NB4 (cell line): ENCODE measurements at places on chromosomes 3 and 15.

- DNase-seq = no peak
Observed at GRCh38 chr15:85762039-85762755, 32.5 kb downstream of the KLHL25 start.

DNA sequence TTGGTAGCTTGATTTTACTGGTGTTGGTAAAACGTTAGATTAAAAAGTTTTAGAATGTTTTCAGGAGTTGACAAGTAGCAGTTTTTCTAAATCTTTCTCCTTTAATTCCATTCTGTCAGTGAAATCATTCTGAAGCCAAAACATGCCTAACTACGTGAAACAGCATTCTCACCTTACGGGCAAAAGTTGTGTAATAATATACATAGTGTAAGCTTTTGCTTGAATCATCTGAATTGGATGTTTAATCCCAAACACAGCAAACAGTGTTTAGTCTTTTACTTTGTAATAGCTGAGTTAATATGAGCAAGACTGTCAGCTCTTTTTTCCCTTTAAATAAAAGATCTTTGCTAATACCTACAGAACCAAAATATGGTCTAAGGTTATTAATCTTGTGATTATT is 100.6 kb downstream of the CYP19A1 start:
- DNase-seq = no peak

DNA sequence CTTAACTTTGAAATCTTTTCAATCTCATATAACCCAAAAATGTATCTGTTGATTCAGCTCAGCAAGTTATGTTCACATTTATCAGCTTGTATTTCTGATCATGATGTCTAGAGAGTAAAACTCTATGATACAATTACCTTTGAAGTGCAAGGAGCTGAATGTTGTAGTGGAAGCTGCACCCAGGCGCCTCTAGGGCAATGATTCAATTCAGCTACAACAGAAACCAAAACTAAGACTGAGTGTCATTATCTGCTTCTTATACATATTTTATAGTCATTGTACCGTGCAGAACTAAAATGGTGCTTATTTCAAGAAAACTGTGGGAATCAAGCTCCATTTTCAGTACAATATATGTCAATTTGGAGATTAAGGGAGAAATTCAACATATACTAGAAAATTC is 1237.5 kb downstream of the ZPLD1 start:
- no peak for DNase-seq

- peak; percentile 51 for DNase-seq
Observed at GRCh38 chr3:5126586-5126985, 4.5 kb downstream of the ARL8B start.

DNA sequence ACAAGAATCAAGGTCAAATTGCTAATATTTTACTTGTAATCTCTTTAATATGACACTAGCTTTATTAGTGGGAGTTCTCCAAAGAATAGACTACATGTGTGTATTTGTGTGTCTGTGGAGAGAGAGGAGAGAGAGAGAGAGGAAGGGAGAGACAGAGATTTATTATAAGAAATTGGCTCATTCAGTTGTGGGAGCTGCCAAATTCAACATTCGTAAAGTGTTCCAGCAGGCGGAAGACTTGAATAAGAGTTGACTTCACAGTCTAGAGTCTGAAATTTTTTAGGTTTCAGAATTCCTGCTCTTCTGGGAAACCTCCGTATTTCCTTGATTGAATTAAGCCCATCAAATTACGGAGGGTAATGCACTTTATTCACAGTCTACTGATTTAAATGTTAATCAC is 4.7 kb upstream of the CLDN1 start:
- no peak for DNase-seq

- DNase-seq = peak; percentile 40
Observed at GRCh38 chr3:193826159-193826795, 233.3 kb downstream of the OPA1 start.

- no peak for DNase-seq
Observed at GRCh38 chr3:120280026-120280425, 5.0 kb downstream of the GPR156 start.

DNA sequence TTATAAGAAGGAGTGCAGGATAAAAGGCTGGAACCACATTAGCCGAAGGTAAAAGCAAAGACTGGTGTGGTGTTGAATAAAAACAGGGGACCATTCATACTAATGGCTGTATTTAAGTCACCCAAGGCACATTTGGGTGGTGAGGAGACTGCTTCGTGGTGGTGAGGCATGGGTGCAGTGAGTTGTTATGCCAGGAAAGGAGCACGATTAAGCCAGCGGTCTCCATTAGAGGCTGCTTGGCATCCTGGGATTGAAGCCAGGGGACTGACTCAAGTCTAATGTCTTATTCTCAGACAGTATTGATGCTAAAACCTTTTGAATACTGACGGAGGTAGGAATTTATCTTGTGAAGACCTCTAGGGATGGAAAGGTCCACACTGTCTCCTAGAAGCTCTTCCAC is 21.9 kb downstream of the FEM1B start:
- DNase-seq = no peak

DNA sequence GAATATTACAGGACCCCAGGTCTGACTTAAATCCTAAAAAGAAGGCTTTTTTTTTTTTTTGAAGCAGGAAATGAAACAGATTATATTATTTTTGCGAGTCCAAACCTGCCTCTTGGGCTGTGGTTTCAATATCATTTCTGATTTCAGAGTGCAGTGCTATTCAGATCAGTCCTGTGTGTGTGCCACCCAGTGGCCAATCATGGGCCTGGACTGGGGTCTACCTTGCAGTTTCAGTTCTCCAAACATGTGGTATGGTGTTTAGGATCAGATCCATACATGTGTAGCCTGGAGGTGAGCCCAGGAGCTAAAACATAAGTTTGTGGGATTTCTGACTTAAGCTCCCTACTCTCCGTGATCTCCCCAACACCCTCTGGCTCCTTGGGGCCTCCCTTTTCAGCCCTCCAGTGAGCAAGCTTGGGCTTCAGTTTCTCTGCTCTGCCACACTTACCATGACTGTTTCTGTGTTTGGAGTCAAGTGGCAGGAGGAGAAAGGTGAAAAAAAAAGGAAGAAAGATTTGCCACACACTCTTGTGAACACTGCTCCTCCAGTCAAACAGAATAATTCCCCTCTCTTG is 12.1 kb upstream of the THSD4 start:
- DNase-seq = peak; percentile 22

DNA sequence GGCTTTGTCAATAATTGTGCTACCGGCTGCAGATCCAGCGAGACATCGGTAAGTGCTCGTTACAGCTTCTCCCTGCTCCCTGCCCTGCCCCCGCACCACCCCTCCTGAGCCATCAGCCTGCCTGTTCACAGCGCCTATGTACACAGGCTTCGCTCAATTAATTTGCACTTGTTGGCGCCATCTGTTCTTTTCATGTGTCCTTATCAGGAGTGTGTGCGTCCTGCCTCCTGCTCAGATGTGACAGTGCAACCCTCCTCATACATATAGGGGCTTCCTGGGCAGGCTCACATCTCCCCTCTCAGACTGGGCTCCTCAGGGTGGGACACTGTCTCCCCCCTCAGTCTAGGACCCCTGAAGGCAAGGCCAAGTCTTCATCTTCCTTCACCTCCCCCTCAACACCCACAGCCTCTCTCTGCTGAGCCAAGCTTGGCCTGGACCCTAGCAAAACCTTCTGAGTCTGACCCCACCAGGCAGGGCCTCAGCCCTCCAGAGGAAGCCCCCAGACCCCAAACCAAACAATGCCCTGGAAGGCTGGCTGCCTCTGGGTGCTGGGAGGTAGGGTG is 54.9 kb downstream of the CYP11A1 start:
- DNase-seq = no peak

DNA sequence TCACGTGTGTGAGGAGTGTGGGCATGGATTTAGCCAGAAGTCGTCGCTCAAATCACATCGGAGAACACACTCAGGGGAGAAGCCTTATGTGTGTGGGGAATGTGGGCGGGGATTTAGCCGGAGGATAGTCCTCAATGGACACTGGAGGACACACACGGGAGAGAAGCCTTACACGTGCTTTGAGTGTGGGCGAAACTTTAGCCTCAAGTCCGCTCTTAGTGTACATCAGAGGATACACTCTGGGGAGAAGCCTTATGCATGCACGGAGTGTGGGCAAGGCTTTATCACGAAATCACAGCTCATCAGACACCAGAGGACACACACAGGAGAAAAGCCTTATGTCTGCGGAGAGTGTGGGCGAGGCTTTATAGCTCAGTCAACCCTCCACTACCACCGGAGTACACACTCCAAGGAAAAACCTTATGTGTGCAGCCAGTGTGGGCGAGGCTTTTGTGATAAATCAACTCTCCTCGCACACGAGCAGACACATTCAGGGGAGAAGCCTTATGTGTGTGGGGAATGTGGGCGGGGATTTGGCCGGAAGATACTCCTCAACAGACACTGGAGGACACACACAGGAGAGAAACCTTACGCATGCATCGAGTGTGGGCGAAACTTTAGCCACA is 28.1 kb downstream of the ZNF589 start:
- DNase-seq = no peak

GRCh38 chr3:10783360-10784351 is 32.4 kb upstream of the SLC6A11 start:
- peak; percentile 46 for DNase-seq

DNA sequence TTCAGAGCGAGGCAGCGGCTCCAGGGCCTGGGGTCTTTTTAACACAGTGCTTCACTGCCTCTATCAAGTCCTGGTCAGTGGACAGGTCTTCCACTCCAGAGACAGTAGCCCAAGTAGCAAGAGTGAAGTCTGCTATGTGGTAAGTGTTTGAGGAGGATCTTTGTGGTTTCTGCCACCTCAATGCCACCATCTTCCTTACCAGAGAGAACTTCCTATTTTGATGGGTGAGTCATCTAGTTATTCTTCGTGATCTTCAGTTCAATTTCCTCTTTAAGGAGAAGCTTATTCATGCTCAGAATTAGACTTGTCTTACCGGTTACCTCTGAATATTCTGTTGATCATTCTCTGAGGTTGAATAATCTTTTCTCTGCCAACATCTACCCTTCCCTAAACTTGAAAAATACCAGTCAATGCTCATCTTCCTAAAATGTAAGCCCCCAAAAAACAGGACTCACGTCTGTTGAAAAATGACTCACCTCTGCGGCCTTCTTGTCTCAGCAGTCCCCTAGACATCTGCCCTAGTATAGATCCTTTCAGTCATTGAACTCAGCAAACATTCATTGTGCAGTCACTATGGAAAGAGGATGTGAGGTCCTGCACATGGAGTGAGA is 32.2 kb upstream of the BCL6 start:
- peak; percentile 95 for DNase-seq

GRCh38 chr3:134374791-134375581 is 739 bp upstream of the AMOTL2 start:
- no peak for DNase-seq

- DNase-seq = peak; percentile 5
Observed at GRCh38 chr3:44077267-44077666, 164.4 kb upstream of the TOPAZ1 start.

GRCh38 chr15:38593524-38593923 is 28.9 kb upstream of the RASGRP1 start:
- no peak for DNase-seq

GRCh38 chr3:68728343-68728742 is 204.0 kb downstream of the TAFA4 start:
- DNase-seq = no peak

- no peak for DNase-seq
Observed at GRCh38 chr3:169131690-169132464, 531.6 kb downstream of the MECOM start.

- DNase-seq = no peak
Observed at GRCh38 chr3:23665741-23666140, 140.0 kb upstream of the UBE2E1 start.

GRCh38 chr3:64251019-64251418 is 25.8 kb upstream of the PRICKLE2 start:
- no peak for DNase-seq

- DNase-seq = no peak
Observed at GRCh38 chr3:167940241-167940640, 155.5 kb downstream of the GOLIM4 start.

DNA sequence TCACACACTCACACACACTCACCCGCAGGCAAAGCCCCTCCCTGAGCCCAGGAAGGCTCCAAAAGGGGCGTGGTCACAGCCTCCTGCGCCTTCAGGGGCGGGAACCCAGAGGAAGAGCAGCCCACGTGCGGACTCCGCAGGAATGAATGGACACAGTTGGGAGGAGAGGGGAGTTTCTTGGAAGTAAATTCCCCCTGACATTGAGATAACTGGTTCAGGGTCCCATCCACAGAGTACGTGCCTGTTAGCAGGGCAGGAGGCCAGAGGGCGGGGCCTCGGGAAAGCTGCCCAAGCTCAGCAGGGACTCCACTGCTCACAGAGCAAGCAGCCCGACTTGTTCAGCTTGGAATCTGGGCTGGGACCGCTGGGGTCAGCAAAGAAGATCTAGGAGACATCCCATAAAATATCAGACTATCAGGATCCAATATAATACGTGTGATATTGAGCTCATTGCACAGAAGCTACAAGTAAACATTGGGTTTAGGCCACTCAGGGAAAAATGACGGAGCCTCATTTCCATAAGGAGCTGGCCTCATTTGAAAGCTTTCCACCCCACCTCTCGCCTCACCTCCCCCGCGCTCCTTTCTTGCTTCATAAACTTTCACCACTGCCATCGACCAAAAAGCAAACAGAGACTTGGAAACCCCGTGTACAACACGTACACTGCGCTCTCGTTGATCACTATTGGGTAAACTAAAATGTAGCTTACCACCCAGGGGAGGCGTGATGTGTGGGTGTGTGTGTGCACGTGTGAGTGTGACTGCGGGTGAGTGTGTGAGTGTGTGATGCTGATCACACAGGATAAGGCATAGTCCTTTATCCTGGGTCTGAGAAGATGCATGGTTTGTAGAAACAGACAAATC is 36.0 kb downstream of the TM2D3 start:
- no peak for DNase-seq

GRCh38 chr3:183178833-183179549 is 16.5 kb upstream of the LAMP3 start:
- peak; percentile 68 for DNase-seq

DNA sequence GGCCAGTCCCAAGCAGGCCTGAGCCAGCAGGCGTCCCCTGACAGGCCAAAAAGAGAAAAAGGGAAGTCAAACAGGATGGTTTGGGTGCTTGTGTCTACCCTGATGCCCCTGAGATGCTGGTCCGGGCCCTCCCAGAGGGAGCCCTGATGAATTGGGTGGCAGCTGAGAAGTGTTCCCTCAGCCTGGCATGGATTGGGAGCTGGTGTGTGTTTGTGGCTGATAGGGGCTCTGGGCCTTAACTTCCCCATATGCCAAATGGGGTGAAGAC is 1.4 kb downstream of the FBLN2 start:
- peak; percentile 16 for DNase-seq

DNA sequence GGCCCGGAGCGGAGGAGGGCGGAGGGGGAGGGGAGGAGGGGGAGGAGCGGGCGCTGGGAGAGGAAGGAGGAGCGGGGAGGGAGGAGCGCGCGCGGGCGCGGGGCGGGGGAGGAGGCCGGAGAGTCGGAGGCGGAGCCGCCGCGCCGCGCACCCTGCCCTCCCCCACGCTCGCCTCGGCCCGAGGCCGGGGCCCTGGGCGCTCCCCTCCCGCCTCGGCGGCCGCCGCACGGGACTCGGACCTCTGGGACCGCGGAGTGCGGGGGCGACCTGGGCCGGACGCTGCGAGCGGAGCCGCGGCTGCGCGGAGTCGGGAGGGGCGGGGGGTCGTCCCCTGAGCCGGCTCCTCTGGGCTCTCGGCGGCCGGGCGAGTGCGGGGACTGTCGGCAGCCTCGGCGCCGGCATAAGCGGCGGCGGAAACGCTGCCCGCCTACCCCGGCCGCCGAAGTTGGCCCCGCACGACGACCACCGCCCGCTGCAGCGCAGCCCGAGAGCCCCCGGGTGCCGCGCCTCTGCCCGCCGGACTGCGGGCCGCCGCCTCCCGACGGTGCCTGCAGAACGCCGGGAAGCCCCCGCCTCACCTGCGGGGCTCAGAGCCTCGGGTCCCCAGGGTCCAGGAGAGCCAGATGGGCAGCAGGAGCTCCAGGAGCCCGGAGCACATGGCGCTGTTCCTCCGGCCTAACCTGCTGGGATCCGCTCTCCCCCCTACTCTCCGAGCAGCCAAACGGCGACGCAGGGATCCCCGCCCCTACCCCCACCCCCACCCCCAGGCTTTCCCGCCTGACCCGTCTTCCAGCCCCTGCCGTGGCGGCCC is 406 bp upstream of the GABRB3 start:
- no peak for DNase-seq
